ENCODE measurements at places on chromosomes 7 and 10.
A peak's percentile ranks its signal among the peaks of the same experiment; 100 is the strongest.

- DNase-seq: no peak
These were observed 39.3 kb downstream of the BAZ1B start for GRCh38 chr7:73482746-73483145.

GRCh38 chr7:140778568-140778967 lies 82.1 kb downstream of the NDUFB2 start:
- DNase-seq: no peak

- DNase-seq: peak; percentile 36
These were observed 149.2 kb downstream of the CACNA2D1 start for GRCh38 chr7:82294382-82294784.

DNA sequence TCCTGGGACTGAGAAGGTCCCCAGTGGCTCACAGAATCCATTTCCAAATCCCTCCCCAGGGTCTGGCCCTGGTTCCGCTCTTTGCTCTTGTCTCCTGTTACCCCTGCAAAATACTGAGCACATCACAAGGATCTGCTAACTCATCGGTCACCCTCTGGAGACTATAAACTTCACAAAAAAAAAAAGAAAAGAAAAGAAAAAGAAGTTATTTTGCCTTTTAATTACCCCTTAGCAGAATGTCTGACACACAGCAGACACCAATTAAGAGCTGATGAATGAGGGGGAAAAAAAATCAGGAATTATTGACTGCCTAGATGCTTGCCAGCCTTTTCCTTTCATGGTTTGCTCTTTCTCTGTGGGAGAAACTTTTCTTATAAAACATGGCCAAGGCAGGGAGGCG lies 578.7 kb downstream of the GRID1 start:
- DNase-seq: no peak

- no peak for DNase-seq
These were observed 49.8 kb upstream of the SEMA3C start for GRCh38 chr7:80968606-80969005.
